NCI-H2029 treated with DMSO at 0.1 percent for 48 hours (cell line): ENCODE measurements at places on chromosomes 7 and 10.

GRCh38 chr7:102000123-102000522 is 182.7 kb downstream of the CUX1 start:
- no peak for DNase-seq

DNA sequence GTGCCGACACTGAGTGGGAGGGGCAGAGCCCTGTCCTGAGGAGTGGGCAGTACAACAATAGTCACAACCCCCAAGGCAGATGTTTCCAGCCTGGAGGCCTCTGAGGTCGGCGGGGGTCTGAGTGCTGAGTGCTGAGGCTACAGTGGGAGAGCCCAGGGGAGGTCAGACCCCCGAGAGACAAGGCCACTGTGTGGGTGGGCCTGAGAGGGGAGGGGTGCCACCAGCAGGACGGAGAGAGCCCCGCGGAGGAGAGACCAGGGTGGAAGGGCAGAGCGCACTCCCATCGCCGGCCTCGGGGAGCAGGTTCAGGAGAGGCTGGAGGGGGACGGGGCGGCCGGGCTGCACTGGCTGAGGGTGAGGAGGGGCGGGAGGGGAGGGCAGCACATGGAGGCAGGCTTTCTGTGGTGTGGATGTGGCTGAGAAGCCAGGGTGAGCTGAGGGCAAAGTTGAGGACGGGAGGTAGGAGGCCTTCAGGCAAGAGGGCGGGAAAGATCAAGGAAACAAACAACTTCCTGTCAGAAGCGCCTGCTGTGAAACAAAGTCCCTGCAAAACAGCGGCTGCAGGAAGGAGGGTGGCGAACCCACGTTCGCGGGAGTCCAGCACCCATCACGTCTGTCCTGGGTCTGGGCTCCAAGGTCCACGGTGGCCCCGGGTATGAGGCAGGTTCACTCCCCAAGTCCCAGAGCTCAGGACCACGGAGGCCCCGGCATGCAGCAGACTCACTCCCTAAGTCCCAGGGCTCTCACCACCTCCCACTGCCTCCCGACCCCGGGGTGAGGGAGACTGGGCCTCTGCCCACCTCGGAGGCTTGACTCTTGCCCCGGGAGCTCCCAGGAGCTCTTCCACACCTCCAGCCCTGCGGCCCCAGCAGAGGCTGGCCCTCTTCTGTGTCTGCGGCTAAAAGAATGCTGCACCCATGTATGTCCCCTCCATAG is 76.8 kb upstream of the NKX6-2 start:
- DNase-seq, result no peak

- no peak for DNase-seq
Observed at GRCh38 chr10:72322280-72323058, 32.2 kb downstream of the DNAJB12 start.

DNA sequence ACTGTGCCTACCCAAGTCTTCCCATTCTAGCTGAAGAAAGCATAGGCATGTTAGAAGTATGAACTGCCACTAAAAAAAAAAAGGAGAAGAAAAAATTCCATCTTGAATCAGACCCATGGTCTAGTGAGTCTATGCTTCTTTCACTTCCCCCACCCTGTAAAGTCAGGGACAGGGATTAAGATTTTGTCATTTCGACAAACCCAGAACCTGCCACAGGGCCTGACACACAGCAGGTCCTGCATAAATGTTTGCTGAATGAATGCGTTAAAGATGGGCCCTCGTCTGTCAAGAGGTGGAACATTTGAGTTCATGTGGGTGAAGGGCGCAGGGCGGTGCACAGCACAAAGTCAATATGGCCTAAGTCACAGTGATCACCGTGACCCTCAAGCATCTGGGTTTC is 4.9 kb downstream of the HIPK2 start:
- no peak for DNase-seq

DNA sequence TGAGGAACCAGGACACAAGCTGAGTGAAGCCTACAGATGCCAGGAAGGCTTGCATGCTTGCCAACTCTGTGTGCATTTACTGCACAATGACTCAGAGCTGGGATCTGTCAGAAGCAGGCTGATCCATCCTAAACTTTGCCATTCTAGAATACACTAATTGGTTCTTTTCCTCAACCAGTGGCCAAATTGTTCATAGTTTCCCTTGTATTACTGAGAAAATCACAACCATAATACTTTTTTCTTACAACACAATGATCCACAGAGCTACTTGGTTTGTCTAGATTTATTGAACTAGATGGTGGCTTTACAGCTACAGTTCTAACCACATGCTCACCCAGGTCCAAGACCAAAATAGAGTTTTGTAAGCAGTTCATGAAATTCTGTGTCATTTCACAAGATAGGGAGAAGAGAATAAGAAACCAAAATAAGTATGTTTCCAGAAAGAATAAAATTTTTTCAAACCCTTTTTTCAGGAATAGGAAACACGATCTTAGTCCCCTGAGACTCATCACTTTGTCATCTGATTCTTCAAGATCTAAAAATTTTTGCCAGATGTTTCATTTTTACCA is 21.0 kb upstream of the LRRC17 start:
- no peak for DNase-seq

- DNase-seq, result no peak
Observed at GRCh38 chr10:55979203-55979602, 381.9 kb downstream of the ZWINT start.

DNA sequence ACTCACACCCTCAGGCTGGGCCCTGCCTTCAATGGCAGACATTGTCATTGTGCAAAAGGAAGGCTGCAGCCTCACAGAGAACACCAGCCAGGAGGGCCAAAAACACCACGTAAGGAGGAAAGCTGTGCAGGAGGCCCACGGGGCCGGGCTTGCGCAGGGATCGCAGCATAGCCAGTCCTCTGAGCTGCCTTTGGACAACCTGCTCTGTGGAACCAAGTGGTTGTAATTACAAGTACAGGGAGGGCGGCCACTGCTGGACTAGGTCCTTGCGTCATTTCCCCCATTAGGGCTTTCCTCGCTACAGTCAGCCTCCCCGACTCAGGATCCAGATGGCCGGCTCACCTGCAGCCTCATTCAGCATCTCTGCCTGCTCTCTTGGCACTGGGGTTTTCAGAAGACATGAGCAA is 66.9 kb downstream of the FAM53B start:
- DNase-seq, result no peak

- DNase-seq, result no peak
Observed at GRCh38 chr10:35409094-35409582, 72.8 kb downstream of the CCNY start.

GRCh38 chr7:101501351-101501750 is 127.7 kb downstream of the MYL10 start:
- DNase-seq, result no peak

- DNase-seq, result no peak
Observed at GRCh38 chr7:516606-517456, 2.8 kb downstream of the PDGFA start.

DNA sequence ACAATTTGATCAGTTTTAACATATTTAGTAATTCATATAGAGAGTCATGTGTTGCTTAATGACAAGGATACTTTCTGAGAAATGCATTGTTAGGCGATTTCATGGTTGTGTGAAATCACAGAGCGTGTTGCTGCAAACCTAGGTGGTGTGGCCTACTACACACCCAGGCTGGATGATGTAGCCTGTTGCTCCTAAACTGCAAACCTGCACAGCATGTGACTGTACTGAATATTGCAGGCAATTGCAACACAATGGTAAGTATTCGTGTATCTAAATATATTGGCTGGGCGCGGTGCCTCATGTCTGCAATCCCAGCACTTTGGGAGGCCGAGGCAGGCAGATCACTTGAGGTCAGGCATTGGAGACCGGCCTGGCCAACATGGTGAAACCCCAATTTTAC is 73.7 kb upstream of the BAIAP2L1 start:
- DNase-seq, result no peak

- no peak for DNase-seq
Observed at GRCh38 chr10:87868277-87868676, 4.9 kb downstream of the PTEN start.

GRCh38 chr10:77907900-77908717 is 18.4 kb downstream of the DLG5 start:
- DNase-seq, result no peak

- DNase-seq, result no peak
Observed at GRCh38 chr10:28367929-28368484, 65.1 kb upstream of the MPP7 start.

- DNase-seq, result no peak
Observed at GRCh38 chr10:96507044-96507443, 6.7 kb downstream of the TLL2 start.

GRCh38 chr7:20954711-20955619 is 168.3 kb upstream of the SP8 start:
- no peak for DNase-seq

DNA sequence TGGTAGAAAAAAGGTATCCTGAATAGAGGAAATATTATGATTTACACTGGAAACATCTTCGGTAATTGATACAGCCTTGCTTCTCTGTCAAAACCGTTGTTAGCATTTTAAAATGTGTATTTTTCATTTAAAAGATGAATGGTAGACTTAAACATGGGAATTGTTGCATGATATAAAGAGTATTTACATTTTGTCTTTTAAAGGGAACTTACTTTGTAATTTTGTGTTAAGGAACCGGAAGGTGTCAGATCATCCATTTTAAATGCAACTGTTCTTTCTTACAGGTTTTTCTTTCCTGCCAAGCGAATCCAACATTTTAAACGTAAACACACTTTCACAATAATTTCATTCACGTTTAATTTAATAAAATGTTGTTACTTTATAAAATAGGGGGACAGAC is 1.8 kb upstream of the IGF2BP3 start:
- DNase-seq, result no peak

DNA sequence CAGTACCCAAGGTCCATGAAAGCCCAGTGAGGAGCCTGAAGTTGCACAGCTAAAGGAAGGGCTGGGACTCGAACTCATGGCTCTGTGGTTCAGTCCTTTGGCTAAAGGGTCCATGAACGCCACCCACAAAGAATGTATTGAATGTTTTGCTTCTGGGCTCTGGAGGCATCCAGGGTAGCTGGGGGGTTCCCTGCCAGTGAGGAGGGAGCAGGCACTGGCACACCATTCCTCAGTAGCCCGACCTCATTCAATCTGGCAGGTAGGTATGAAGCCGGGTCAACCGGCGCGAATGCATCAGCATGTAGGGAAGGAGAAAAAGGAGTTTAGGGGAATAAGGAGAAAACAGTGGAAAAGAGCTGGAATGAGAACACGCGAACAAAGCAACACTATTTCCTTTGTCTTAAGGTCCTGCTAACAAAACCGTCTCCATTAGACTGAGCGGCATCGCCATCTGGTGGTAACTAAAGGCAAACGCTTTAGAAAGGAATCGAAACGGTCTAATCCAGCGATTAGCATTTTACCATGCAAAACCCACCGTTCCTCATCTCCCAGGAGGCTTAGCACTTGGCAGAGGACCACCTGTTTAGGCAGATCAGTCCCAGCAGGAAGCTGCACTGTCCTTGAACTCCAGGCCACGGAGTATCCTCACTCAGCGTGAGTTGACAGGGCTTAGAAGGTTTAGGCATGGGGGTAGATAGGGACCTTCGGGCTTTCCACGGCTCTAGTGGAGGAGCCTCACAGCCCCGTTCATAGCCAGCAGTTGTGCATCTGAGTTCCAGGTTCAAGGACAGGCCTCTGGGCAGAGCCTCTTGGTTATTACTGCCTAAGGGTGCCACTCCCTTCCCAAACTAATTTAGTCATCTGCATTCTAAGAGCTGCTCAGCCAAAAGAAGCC is 122.8 kb downstream of the UBE2H start:
- peak; percentile 88 for DNase-seq

- DNase-seq, result no peak
Observed at GRCh38 chr7:105662998-105663397, 81.7 kb upstream of the EFCAB10 start.

DNA sequence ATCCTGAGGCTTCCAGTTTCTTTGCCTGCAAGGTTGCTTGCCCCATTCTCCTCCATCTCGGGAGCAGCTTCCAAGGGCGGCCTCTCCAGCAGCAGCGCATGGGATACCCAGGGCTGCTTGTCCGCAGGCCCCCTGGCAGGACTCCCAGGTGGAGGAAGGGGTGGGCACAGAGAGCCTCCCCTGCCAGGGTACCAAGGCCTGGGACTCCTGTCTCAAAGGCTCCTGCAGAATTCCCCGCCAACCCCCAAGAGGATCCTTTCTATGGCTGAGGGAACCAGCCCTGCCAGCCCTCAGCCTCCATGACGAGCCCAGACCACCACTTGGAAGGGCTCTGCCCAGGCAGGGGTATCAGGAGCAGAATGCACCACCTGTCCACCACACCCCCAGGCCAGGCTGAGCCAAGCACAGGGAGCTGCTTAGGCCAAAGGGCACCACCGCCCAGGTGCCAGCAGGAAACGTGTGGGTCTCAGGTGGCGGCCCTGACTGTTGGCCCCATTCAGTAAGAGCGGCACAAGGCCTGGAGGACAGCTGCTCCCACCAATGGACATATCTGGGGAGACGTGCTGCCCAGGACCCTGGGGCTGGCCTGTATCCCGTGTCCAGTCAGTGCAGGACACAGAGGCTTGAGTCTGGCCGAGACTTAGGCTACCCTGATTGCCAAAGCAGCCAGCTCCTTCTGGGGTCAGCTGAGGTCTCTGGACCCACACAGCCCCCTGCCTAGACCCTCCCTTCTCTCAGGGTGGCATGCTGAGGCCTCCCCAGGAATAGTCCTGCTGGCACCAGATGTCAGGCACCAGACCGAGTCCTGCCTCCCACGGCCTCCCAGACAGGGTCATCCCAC is 33.8 kb upstream of the INPP5A start:
- DNase-seq, result no peak

GRCh38 chr10:124066781-124067714 is 26.4 kb downstream of the CHST15 start:
- DNase-seq, result no peak

GRCh38 chr10:120657371-120657770 is 193.8 kb upstream of the WDR11 start:
- DNase-seq, result no peak

- DNase-seq, result no peak
Observed at GRCh38 chr7:101553018-101553770, 75.9 kb downstream of the MYL10 start.

DNA sequence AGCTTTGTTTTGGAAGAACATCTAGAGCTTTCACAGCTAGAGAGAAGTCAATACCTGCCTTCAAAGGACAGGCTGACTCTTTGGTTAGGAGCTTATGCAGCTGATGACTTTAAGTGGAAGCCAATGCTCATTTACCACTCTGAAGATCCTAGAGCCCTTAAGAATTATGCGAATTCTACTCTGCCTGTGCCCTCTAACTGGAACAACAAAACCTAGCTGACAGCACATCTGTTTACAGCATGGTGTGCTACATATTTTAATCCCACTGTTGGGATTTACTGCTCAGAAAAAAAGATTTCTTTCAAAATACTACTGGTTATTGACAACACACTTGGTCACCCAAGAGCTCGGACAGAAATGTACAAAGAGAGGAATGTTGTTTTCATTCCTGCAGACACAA is 57.3 kb downstream of the PALS2 start:
- no peak for DNase-seq

- no peak for DNase-seq
Observed at GRCh38 chr7:48011951-48012350, 17.0 kb downstream of the SUN3 start.
